ENCODE measurements at places on chromosomes 7 and 10. TPM values are rescaled to one million over a fixed set of nuclear protein-coding genes. Genes with fewer than 3 reads are reported as not detected.

The LRRC61 gene
- total RNA-seq: 10.8 TPM

DNA sequence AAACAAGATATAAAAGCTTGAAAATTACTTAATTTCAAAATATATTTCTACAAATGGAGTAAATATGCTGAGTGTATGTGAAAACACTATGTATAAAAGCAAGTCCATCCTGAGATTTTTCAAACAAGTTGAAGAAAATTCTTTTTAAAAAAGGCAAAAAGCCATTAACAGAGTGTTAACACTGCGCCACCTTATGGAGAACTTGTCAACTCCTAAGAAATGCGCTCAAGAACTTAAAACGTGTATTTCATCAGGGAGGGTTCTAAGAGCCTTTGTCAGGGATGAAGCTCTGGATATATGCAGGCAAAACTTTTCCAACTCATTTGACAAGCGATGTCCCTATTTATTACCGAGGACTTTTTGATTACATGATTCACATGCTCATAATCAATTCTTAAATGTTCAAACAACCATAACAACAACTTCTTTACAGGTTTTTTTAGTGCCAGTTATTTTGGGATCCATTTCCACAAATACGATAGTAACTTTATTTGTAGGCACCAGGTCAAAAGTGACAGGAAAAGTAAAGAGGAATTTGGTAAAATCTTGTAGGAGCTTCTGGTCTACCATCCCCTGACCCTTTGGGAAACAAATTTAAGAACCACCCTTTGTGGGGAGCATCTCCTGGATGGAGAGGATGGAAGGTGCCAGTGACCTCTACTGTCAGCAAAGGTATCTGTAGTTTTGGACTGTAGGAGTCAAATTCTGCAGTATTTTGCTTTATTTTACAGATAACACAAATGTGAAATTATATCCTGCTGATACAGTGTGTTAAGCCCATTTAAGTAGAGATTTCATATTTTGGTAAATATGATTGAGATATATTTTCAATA, 23.2 kb downstream of the CALCR start:
- no peak overlapping the region for H3K4me3 ChIP-seq
- no peaks in the 10 kb centered on the region for H3K4me1 ChIP-seq
- no peaks in the 10 kb centered on the region for H3K27me3 ChIP-seq
- H3K36me3 ChIP-seq: no peaks in the 10 kb centered on the region
- H3K27ac ChIP-seq: no peak overlapping the region

The CALCR gene
- total RNA-seq: not detected

GRCh38 chr7:154748089-154748786, 254.7 kb downstream of the PAXIP1 start:
- H3K36me3 ChIP-seq: no peaks in the 10 kb centered on the region
- no peak overlapping the region for H3K27ac ChIP-seq
- H3K4me1 ChIP-seq: peaks cover 9% of the 10 kb centered on the region
- no peak overlapping the region for H3K4me3 ChIP-seq
- no peak for DNase-seq

DNA sequence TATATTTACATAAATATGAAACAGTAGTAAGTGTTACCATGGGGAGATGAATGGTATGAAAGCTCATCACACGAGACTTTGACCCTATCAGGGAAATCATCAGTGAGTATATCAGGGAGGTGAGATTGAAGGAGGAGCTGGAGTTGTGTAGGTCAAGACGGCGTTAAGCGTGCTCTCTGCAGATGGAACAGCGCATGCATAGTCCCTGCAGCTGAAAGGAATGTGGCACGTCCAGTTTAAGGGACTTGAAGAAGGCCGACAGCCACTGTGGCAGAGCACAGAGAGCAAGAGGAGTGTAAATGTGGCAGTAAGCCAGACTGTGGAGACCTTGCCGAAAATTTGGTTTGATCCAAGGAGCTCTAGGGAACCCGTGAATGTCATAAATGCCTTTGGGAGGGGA, 38.9 kb downstream of the POU6F2 start:
- H3K36me3 ChIP-seq: no peaks in the 10 kb centered on the region
- H3K4me1 ChIP-seq: no peaks in the 10 kb centered on the region
- no peak for DNase-seq
- no peak overlapping the region for H3K4me3 ChIP-seq

GRCh38 chr10:12055732-12056131, 13.0 kb upstream of the DHTKD1 start:
- no peak overlapping the region for H3K27ac ChIP-seq
- H3K4me3 ChIP-seq: no peak overlapping the region
- no peak for DNase-seq
- no peaks in the 10 kb centered on the region for H3K36me3 ChIP-seq

DNA sequence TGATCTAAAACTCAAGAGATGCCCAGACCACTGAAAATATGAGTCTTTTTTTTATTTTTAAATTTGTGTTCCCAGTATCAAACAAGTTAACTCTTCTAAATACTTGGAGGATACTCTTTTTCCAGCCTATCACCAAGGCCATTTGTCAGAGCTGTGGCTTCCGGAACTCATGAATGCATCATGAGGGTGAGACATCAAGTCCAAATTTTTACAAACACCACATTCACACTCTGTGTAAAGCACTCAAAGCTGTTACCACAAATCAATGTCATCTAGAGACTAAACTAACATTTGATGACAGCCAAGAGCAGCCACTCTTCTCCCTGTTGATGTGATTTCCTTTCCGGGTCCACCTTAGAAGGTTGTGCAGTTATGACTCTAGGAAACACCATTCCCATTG, 43.8 kb upstream of the ARID5B start:
- no peaks in the 10 kb centered on the region for H3K27me3 ChIP-seq
- H3K4me1 ChIP-seq: no peaks in the 10 kb centered on the region
- no peak overlapping the region for H3K27ac ChIP-seq
- no peak overlapping the region for H3K4me3 ChIP-seq

DNA sequence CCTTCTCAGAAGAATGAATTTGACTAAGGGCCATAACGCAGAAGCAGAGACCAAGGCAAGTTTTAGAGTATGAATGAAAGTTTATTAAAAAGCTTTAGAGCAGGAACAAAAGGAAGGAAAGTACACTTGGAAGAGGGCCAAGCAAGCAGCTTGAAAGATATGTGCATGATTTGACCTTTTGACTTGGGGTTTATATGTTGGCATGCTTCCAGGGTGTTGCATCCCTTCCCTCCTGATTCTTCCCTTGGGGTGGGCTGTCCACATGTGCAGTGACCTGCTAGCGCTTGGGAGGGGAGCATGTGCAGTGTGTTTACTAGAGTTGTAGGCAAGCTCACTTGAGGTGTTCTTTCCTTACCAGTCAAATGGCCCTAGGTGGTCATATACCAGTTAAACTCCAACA, 37.9 kb upstream of the LRRN3 start:
- H3K4me3 ChIP-seq: no peak overlapping the region
- H3K4me1 ChIP-seq: no peaks in the 10 kb centered on the region
- no peak overlapping the region for H3K27ac ChIP-seq
- H3K27me3 ChIP-seq: no peaks in the 10 kb centered on the region
- DNase-seq: no peak
- H3K36me3 ChIP-seq: no peaks in the 10 kb centered on the region

DNA sequence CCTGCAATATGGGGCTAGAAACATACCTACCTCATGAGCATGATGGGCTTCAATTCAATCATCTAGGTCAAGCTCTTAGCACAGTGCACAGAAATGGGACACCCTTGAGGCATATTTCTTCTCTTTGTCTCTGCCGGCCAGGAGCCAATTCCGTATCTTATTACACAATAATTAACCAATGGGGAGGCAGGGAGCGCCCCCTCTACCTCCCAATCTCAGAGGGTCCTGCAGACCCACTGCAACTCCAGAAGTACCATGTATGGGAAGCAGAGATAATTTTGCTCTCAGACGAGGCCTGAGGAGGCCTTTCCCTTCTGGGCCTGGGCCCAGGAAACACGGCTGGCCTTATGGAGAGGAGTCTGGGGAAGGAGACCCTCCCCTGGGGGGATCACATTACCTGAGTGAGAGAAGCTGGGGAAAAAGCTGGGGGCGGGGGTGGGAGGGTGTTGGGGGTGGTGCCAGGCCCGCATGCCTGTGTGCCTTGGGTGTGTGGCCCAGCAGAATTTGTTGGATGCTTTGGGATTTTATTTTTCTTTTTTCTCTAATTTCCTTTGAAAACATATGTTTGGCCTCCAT, 155.5 kb downstream of the UBE2H start:
- H3K4me1 ChIP-seq: no peaks in the 10 kb centered on the region
- H3K4me3 ChIP-seq: no peak overlapping the region
- no peak for DNase-seq
- H3K36me3 ChIP-seq: no peaks in the 10 kb centered on the region

The NUTM2B gene
- total RNA-seq: 0.36 TPM

DNA sequence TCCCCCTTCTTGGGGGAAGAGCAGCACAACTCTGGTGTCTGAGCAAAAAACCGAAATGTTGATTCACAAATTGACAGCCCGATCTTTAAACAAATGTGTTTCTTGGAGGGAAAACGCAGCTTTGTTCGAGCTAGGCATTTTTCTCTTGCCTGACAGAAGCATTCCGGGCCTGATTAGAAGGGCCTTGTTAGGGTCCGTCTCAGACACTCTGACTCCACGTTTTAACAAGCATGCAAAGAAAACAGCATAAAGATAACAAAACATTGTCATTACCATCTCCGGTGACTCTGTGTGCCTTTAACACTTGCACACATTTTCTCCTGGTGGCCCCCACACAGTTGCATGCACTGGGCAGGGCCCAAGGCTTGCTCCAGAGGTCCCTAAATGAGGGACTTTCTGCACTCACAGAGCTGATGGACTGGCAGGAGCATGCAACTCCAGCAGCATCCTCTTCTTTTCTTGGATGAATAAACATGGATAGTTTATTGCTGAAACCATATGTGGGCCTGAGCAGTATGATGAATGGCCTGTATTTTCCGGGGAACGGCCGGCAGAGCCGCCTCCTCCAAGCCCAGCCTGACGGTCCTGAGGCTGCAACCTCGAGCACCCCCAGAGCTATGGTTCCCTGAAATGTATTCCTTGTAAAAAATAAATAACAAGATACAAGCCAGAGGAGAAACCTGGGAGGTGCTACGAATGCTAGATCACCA, 50.9 kb downstream of the EBF3 start:
- no peaks in the 10 kb centered on the region for H3K36me3 ChIP-seq
- H3K4me1 ChIP-seq: no peaks in the 10 kb centered on the region
- H3K4me3 ChIP-seq: no peak overlapping the region
- no peaks in the 10 kb centered on the region for H3K27me3 ChIP-seq
- H3K27ac ChIP-seq: no peak overlapping the region
